ENCODE measurements at places on chromosomes 12 and 14. TPM values are rescaled to one million over a fixed set of nuclear protein-coding genes. Genes with fewer than 3 reads are reported as not detected.

Gene COPZ1
- 174 TPM for polyA plus RNA-seq

- peak; percentile 47 for DNase-seq
Measured at GRCh38 chr12:89454080-89454848, 70.3 kb downstream of the GALNT4 start.

DNA sequence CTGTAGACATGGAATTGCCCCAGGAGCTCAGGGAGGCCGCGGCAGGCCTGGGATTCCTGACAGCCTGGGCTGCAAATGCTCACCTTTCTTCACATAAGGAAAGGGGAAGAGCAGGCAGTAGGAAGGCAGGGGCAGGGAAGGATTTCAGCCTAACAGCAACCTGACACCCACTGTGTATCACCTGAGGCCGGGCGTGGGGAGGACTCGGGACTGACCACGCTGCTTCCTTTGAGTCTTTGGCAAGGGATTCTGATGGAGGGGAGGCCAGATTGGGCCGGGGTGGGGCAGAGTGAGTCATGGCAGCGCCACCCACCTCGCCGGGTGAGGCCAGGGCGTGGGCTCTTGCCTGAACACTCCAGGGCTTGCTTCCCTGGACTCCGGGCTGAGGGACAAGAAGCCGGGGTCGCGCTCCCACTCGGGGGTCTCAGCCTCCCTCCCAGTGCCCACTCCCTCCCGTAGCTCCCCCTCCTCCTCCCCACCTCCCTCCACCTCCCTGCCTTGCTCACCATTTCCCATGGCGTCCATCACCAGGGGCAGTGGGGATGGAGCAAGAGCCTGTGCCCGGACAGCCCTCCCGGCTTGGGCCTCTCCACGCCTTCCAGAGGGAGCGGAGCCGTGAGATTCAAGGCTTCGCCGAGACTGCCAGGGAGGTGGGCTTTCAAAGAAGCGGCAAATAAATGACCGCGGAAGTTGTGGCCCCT, 247.9 kb upstream of the RTL1 start:
- no peak for DNase-seq

DNA sequence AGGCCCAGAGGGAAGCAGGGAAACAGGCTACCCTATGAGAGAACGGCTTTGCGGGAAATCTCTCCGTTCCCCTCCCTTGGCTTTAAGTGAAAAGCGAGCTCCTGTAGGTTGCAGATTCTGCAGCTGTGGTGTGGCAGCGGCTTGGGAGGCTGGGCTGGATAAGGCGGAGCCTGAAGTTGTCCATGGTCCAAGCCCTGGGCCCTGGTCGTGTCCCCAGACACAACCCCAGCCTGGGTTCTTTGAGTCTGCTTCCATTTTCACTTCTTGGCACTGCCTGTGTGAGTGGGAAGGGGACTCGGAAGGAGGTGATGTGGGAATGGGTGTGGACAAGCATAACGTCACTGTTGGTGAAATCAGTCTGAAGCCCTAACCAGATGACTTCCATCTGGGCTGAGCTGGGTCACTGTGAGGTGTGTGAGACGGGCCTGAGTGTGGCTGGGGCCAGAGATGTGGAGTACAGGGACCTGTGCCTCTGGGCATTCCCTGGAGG, 43.0 kb upstream of the CTDSP2 start:
- peak; percentile 40 for DNase-seq

- DNase-seq: no peak
Measured at GRCh38 chr14:30077946-30078345, 150.3 kb upstream of the PRKD1 start.

All from endothelial cell of umbilical vein (primary cell).